ENCODE measurements at places on chromosomes 16 and 17.

GRCh38 chr16:57041182-57042156 lies 50.9 kb upstream of the CPNE2 start:
- no peak for DNase-seq

- no peak for DNase-seq
Observed at GRCh38 chr17:58840820-58841612, 85.4 kb downstream of the PPM1E start.

DNA sequence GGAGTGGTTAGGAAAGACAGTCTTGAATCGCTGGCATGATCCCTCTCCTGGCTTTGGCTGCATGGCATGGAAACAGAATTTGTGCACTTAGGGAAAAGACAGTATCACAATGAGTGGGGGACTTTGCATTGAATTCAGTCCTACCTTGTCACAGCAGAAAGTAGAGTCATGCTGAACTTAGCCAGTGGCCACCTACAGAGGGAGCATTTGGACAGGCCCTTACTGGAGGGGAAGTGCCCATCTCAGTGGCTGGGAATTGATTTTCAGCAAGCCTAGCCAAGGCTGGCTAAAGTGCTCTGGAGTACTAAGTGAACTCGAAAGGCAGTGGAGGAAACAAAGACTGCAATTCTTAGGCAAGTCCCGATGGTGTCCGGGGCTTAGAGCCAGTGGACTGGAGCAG lies 364.3 kb upstream of the TOM1L1 start:
- no peak for DNase-seq

DNA sequence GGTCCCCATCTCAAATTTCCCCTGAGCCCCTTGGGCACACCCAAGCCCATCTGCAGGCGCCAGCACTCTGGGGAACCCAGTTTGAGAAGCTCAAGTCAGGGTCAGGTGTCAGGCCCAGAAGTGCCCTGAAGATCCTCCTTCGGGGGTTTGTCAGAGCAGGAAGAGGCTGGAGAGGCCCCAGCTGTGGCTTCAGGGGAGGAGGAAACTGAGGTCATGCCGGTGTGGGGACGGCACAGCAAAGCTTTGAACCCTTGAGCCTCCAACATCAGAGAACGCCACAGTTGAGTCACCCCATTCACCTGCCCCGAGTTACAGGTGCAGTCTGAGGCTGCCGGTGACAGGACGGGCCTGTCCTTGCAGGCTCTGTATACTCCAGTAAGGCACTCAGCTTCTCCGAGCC lies 140.2 kb upstream of the CIBAR2 start:
- no peak for DNase-seq

Data from caudate nucleus (tissue), 63 donors.